ENCODE measurements at places on chromosomes 7 and 10.

- no peak for DNase-seq
These were observed 127.7 kb downstream of the CDK14 start for GRCh38 chr7:90723866-90724265.

GRCh38 chr7:111690364-111691111 lies 128.2 kb upstream of the IMMP2L start:
- DNase-seq: no peak

GRCh38 chr10:100201549-100201948 lies 15.7 kb upstream of the ERLIN1 start:
- no peak for DNase-seq

DNA sequence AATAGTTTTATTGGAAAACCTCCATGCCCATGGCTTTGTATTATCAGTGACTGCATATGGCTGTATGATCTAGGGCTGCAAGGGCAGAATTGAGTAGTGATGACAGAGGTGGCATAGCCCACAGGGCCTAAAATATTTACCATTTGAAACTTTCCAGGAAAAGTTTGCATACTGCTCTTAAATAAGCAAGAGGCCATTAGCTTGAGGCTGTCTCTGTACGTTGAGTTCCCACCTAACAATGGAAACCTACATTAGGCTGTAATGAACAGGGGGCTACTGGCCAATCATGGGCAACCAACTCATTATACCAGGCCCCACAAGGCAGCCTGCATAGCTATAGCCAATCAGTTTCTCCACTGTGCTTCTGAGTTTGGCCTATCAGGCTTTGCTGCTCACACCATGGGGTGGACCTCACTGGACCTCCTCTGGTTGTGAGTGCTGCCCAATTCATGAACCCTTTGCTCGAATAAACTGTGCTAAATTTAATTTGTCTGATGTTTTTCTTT lies 673 bp upstream of the ST8SIA6 start:
- no peak for DNase-seq

GRCh38 chr10:36351159-36351558 lies 709.1 kb upstream of the FZD8 start:
- no peak for DNase-seq

GRCh38 chr7:107715531-107715930 lies 28.4 kb upstream of the CBLL1 start:
- DNase-seq: no peak

- DNase-seq: no peak
These were observed 138.5 kb downstream of the NPY start for GRCh38 chr7:24422441-24423010.

DNA sequence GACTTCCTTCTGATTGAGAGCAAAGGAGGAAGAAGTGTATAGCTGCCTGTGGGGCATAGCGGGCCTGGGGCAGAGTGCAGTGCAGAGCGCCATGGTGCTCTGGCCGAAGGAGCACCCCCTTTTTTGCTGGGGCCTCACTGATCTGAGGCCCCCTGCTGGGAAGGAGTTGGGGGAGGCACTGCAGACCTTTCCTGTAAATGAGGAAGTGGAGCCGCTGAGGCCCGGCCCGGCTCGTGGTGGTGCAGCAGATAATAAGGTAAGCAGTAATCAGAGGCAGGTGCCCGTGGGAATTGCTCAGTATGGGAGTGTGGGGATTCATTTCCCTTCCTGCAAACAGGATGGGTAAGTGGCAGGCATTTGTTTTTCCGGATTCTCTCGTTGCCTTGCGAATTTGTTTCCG lies 373.7 kb upstream of the MKI67 start:
- no peak for DNase-seq

DNA sequence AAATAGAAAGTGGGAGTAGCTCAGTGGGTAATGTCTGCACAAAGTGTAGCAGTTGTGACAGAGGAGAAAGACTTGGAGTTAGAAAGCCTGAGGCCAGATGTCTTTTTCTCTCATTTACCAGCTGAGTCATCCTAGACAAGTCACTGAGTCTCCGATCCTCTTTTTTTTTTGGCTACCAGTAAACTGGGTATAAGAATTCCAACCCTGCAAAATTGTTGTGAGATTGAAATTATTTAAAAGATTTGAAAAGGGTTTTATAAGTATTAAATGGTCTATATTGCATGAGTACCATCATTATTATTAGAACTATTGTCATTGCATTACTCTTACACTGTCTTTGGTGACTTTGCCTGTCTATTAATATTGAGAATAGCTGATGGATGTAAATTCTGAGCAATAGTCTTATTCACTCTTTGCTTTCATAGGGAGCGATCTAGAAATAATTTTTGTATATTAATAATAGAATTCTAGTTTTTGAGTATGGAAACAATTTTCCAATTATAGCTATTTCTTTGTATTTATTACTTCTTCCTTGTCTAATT lies 74.0 kb downstream of the ARID5B start:
- DNase-seq: no peak

- DNase-seq: no peak
These were observed 78.1 kb downstream of the PRKCQ start for GRCh38 chr10:6501931-6502330.

DNA sequence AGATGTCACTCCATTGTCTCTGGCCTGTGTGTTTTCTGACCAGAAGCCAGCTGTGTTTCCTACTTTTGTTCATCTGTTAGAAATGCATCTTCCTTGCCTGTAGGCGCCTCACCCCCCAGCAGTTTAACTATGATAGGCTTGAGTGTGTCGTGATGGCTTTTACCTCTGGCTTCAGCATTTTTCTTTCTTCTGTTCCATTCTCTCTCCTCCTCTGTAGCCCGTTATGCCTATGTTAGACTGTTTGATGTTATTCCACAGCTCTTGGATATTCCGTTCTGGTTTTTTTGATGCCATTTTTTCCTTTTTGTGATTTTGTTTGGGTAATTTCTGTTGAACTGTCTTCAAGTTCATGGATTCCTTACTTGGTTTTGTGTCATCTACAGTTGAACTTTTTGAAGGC lies 17.9 kb downstream of the MMP21 start:
- DNase-seq: no peak

GRCh38 chr10:58771863-58772262 lies 259.2 kb downstream of the BICC1 start:
- no peak for DNase-seq

DNA sequence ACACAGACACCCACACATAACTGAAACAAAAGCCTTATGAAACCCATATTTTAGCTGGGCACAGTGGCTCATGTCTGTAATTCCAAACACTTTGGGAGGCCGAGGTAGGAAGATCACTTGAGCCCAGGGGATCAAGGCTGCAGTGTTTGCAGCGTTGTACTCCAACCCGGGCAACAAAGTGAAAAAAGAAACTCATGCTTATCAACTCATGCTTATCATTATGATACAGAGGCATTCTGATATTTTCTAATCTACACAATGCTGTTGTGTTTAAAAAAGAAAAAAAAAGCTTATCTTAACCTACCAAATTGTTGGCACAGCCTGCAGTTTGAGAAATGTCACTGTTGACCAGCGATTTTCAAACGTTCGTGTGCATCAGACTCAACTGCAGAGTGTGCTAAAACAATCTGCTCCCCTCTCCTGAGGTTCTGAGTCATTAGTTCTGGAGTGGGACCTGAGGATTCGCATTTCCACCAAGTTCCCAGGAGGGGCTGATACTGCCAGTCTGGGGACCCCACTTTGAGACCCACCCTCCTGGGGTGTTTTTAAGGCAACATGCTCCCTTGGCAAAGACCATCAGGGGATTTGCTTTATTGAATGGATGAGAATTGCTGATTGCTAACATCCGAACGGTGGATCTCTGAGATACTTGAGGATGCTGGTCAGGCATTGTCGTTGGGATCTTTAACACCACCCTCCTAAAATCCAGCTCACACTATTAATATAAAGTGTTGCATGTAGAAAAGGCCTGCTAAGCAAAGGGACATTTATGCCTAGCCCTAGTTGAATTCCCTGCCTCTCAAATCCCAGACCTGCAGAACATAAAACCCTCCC lies 16.2 kb downstream of the CHST3 start:
- no peak for DNase-seq

DNA sequence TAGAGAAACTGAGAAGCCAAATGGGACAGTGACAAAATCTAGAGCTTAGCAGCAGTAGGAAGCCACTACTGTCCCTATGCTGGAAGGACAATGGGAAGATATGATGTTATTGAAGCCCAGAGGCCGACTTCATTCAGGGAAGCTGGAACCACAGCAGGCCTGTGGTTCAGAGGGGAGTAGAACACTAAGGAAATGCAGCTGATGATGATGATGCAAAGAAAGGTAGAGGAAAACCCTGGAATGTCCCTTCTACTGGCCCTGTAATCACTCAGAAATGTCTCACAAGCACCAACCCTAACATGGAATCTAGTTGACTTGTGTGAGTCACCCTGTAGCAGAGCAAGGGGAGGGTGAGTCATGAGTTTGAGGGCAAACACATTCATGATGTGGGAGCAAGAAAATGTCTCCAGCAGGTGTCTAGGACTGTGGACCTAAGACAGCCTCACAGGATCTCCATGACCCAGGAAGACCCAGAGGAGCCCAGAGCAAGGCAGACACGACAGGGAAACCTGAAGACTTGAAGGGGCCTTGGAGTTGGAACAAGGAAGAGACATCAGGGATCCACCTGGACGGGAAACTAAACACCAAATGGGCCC lies 37.0 kb upstream of the LRRC17 start:
- DNase-seq: no peak

DNA sequence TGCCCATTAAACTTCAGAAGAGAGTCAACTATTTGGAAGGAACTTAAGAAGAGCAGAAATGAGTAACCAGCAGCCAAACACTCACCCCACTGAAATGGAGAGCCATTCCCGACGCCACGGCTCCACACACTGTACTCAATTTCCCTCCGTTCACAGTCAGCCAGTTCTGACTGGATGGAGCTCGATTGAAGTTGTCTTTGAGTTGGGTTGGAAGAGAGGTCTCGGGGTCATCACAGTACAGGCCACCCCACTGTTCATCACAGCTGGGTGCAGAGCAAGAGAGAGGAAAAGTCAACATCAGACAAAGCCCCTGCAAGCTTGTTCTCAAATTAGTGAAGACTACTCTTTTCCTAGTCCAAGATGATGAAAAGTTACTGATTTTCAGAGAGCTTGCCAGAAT lies 75.9 kb upstream of the SLC26A5 start:
- DNase-seq: no peak

DNA sequence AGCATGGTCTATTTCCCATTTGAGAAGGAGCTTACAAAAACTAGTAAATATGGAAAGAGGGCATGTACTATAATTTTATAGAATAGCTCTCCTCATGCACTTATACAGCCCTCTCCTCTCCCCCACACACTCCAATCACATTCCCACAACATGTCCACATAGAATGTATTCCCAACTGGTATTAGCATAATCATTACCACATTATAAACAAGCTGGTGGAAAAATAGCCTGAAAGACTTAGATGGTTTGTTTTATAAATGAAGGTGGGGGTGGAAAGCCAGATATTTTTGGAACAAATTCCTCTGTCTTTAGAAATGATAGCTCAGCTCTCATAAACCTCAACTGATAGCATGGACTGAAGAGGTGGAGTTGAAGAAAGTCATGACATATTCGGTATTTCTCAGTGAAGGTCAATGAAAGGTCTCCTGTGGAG lies 410.1 kb downstream of the SUGCT start:
- no peak for DNase-seq

GRCh38 chr7:156071612-156072011 lies 259.3 kb upstream of the SHH start:
- DNase-seq: no peak

GRCh38 chr7:158834878-158835784 lies 5.8 kb upstream of the ESYT2 start:
- no peak for DNase-seq

DNA sequence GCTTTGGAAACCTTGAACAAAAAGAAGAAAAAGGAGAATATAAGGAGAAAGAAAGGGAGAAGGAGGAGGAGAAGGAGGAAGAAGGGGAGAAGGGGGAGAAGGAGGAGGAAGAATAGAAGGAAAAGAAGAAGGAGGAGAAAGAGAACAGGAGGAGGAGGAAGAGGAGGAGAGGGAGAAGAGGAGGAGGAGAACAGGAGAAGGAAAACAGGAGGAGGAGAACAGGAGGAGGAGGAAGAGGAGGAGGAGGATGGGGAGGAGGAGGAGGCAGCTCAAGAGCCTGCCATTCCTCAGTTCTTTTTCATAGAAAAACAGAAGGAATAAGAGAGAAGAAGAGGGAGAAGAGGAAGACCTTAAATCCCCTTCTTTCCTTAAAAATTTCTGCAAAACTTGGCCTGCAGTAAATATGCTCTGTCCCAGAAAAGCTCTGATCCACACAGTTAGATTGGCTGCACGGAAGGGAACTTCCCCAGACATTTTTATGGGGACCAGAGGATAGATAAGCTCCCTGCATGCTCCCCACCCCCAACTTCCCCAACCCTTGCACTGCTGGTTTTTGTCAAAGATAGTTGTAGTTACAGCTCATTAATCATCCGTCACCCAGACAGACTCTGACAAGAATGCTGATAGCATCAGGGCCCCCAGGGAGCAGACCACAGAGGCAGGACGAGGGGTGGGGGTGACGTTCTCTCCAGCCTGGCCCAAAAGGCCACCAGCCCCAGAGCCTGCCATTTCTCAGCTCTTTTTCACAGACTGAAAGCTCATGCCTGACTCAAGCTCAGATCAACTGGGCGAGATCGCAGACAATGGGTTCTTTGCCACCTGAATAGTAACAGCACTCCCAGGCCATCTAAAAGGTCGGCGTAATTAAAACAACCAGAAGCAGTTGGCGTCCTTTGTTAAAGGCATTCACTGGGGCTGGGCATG lies 34.5 kb upstream of the LYZL1 start:
- no peak for DNase-seq

- no peak for DNase-seq
These were observed 494 bp upstream of the HERC4 start for GRCh38 chr10:68075550-68076004.

DNA sequence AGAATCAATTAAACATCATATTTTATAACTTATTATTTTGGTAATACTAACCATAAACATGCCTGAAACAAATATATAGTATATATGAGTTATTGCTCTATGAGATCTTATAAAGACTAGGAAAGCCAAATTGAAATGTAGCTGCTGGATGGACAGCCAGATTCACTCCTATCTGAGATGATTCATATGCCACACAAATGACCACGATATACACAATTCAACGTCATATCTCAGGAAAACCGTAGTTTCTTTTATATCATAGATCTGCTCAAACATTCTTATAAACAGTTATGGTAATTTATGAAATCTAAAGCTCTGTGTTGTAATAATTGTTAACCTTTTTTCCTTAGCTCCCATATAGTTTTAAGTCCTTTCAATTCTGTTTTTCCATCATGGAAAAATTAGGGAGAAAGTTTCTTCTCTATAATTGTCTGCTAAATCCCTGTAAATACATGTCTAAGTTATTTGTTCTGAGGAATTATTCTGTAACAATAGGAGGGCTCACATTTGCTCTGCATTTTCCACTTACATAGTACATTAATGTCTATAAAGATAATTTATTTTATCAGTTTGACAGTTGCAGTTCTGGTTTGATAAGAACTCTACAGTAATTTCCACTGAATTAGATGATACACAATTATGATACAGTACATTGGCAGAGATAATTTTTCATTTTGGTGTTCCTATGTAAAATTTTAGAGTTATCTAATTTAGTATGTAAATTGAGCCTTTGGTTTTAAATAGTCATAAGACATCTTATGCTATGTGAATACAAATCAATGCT lies 42.7 kb downstream of the GNAT3 start:
- DNase-seq: no peak

Data from H9 (cell line).